ENCODE measurements at places on chromosomes 2 and 18. TPM values are rescaled to one million over a fixed set of nuclear protein-coding genes. Genes with fewer than 3 reads are reported as not detected.

DNA sequence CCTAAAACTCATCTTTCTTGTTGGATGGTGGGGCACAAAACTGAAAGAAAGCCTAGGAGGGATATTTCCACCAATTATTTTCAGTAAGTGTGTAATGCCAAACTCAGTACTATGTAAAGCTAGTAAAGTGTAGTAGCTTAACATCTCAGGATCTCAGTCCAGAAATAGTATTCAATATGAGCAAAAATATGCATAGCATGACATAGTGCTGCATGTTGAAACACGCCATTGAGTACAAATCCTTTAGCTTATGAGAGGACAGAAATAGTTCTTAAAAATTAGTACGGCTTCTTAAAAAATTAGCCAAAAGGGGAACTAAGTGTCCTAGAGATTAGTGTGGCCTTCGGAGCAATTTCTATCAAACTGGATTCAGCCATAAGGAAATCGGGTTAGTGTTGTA lies 21.7 kb upstream of the ATL2 start:
- no peak overlapping the region for H3K4me3 ChIP-seq
- no peaks in the 10 kb centered on the region for H3K27me3 ChIP-seq
- H3K36me3 ChIP-seq, result no peaks in the 10 kb centered on the region

GRCh38 chr2:107007927-107008326 lies 122.0 kb upstream of the ST6GAL2 start:
- no peak overlapping the region for H3K4me3 ChIP-seq
- no peaks in the 10 kb centered on the region for H3K36me3 ChIP-seq
- no peak for DNase-seq
- no peaks in the 10 kb centered on the region for H3K27me3 ChIP-seq
- no peak overlapping the region for H3K27ac ChIP-seq

GRCh38 chr2:137123226-137123625 lies 357.9 kb downstream of the THSD7B start:
- H3K27ac ChIP-seq, result no peak overlapping the region
- H3K36me3 ChIP-seq, result no peaks in the 10 kb centered on the region
- H3K4me3 ChIP-seq, result no peak overlapping the region

- H3K27me3 ChIP-seq, result peaks cover 1% of the 10 kb centered on the region
- H3K36me3 ChIP-seq, result no peaks in the 10 kb centered on the region
- DNase-seq, result no peak
- no peak overlapping the region for H3K4me3 ChIP-seq
Measured at GRCh38 chr2:12714391-12715221, 2.1 kb upstream of the TRIB2 start.

- no peak overlapping the region for H3K4me3 ChIP-seq
- no peak for DNase-seq
- peaks cover 51% of the 10 kb centered on the region for H3K27me3 ChIP-seq
- H3K36me3 ChIP-seq, result peaks cover 1% of the 10 kb centered on the region
Measured at GRCh38 chr2:134721596-134721995, 2.8 kb upstream of the TMEM163 start.

DNA sequence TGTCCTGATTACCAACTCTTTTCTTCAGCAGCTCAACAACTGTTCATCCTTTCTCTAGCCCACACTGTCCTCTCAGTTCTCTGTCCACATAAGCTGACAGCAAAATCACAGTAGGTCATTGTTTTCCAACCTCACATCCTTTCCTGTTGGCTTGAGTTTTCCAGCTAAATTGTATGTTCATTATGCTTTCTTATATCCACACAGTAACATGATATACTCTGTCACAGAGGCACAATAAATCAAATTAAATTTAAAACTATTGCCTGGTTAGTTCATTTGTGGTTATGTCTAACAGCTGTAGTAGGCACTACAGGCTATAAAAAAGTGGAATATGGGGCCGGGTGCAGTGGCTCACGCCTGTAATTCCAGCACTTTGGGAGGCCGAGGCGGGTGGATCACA lies 179.9 kb downstream of the ETAA1 start:
- peaks cover 2% of the 10 kb centered on the region for H3K27me3 ChIP-seq
- H3K4me1 ChIP-seq, result no peaks in the 10 kb centered on the region
- no peaks in the 10 kb centered on the region for H3K36me3 ChIP-seq

DNA sequence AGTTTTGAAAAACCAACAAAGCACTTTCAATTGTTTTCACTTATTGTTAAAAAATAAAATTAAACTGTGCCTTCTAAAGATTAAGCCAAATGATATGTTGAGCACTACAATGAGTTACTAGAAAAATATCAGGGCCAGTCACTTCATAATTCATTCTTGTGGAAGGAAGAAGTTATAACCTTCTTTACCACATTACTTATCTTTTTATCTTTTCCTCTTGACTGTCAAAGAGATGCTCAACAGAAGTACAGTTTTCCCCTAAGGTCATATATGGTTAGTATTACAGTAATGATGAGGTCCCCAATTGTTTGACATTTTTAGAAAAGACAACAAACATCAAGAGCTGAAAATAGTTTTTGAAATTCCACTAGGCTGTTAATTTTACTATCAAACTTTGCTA lies 9.4 kb downstream of the PELI1 start:
- no peak for DNase-seq
- peaks cover 88% of the 10 kb centered on the region for H3K4me1 ChIP-seq
- H3K27me3 ChIP-seq, result no peaks in the 10 kb centered on the region
- H3K27ac ChIP-seq, result peak overlapping the region; percentile 72
- H3K36me3 ChIP-seq, result peaks cover 5% of the 10 kb centered on the region
- no peak overlapping the region for H3K4me3 ChIP-seq

DNA sequence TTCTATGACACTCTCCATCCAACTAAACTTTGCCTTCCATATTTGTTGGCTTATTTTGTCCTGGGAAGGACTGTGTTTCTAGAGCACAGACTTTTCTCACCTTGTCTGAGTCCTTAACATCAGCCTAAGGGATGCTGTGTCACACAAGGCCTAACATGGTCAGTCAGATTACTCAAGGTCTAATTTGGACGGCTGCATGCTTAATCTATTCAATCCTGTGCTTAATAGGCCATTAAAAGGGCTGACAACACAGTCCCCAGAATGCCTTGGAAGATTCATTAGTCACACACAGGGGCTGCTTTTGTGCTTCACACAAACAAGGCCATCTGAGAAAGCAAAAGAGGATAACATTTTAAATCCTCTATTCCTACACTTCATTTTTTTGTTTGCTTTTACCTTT lies 84.0 kb downstream of the DYNAP start:
- H3K27ac ChIP-seq, result no peak overlapping the region
- no peaks in the 10 kb centered on the region for H3K36me3 ChIP-seq
- peaks cover 6% of the 10 kb centered on the region for H3K27me3 ChIP-seq
- H3K4me1 ChIP-seq, result peaks cover 4% of the 10 kb centered on the region
- no peak for DNase-seq
- no peak overlapping the region for H3K4me3 ChIP-seq

- no peaks in the 10 kb centered on the region for H3K36me3 ChIP-seq
- H3K4me3 ChIP-seq, result no peak overlapping the region
- no peak overlapping the region for H3K27ac ChIP-seq
- no peaks in the 10 kb centered on the region for H3K4me1 ChIP-seq
- peaks cover 2% of the 10 kb centered on the region for H3K27me3 ChIP-seq
Measured at GRCh38 chr2:157929871-157930667, 53.9 kb upstream of the ACVR1 start.

DNA sequence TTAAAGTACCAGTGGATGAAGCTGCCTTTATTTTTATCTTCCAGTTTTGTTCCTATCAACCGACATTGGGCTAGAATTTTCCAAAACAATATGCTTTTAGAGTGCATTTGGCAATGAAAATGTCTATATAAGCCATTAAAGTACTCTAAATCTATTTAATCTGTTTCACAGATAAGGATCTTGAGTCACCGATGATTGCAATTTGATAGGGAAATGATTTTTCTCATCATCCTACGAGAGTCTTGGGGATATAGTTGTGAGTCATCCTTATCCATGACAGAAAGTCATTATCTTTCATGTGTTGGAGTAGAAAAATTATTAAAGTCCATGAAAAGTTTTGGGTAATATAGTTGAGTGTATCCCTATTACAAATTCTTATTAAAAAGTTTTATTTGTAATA lies 26.1 kb downstream of the SLC39A10 start:
- peaks cover 29% of the 10 kb centered on the region for H3K4me1 ChIP-seq
- peaks cover 28% of the 10 kb centered on the region for H3K36me3 ChIP-seq
- DNase-seq, result no peak
- H3K27me3 ChIP-seq, result no peaks in the 10 kb centered on the region
- H3K4me3 ChIP-seq, result no peak overlapping the region

DNA sequence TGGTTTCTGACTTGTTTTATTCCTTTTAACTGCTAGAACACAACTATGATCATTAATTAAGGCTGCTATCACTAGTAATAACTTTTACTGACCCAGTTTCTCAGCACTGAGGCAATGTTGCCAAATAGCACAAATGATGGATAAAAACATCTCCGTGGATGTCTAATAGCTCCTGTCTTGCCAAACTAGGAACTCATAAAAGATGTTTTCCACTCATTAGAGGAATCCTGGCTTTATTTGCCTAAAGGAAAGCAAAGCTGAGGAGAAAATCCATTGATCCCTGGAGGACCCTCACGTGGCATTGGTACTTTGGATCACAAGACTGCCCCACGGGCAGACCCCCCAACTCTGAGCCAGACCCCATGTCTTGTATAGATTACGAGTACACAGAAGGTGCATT lies 96.1 kb upstream of the ZNF397 start:
- H3K36me3 ChIP-seq, result peaks cover 21% of the 10 kb centered on the region
- no peak overlapping the region for H3K4me3 ChIP-seq
- DNase-seq, result no peak

DNA sequence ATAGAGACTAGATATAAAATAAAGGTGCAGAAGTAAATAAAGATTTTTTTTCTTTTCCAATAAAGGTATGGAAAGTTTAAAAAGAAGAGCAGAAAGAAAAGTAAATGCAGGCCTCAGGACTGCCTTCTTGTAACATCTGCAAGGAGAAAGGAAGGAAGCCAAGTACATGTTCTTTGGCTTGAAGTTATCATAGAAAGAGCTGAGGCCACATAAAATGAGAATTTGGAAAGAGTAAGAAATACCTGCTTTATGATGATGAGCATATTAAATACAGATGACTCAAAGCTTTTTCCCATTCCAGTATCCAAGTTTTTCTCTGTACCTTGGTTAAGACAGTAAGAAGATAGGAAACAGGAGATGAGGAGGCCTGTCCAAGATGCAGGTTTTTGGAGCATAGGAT lies 25.3 kb upstream of the UBE2E3 start:
- peaks cover 7% of the 10 kb centered on the region for H3K27me3 ChIP-seq
- no peak overlapping the region for H3K4me3 ChIP-seq
- no peak for DNase-seq
- no peak overlapping the region for H3K27ac ChIP-seq
- H3K36me3 ChIP-seq, result no peaks in the 10 kb centered on the region

- no peak for DNase-seq
- H3K27me3 ChIP-seq, result no peaks in the 10 kb centered on the region
- no peaks in the 10 kb centered on the region for H3K36me3 ChIP-seq
- H3K27ac ChIP-seq, result no peak overlapping the region
- no peak overlapping the region for H3K4me3 ChIP-seq
- no peaks in the 10 kb centered on the region for H3K4me1 ChIP-seq
Measured at GRCh38 chr2:177547122-177547521, 154.5 kb downstream of the AGPS start.

Gene NRP2
- total RNA-seq, result 2.5 TPM

Gene NPHP1
- 1.1 TPM for total RNA-seq

Gene IFIH1
- 34.6 TPM for total RNA-seq

Gene PRKAG3
- not detected for total RNA-seq

Gene SATB2
- 0.44 TPM for total RNA-seq

Gene WDR54
- total RNA-seq, result 67.2 TPM

Gene CRYGC
- not detected for total RNA-seq

Gene ATP6V1B1
- not detected for total RNA-seq

Gene RAX
- not detected for total RNA-seq

Gene ERMN
- total RNA-seq, result 1.0 TPM

Data from activated naive CD4-positive, alpha-beta T cell treated with anti-CD3 and anti-CD28 coated beads for 36 hours (primary cell).